ENCODE measurements at places on chromosomes 2 and 18.

- no peak for DNase-seq
These were observed 20.9 kb downstream of the NCK2 start for GRCh38 chr2:105765415-105766299.

DNA sequence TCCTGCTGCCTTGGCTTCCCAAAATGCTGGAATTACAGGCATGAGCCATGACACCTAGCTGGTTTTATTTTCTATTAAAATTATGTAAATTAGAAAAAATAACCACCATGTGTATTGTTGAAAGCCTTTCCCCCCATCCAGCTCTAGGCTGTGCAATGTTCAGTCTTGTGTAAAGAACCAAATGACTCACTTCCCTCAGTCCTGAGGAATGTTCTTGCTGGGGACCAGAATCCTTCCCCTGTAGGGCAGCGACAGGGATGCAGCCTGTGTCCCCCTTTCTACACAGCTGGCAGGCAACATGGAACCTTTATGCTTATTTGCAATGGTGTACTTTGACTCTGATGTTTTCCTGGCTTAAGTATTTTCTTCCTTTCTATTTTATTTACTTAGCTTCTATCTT, 29.4 kb downstream of the AOX1 start:
- DNase-seq, result no peak

DNA sequence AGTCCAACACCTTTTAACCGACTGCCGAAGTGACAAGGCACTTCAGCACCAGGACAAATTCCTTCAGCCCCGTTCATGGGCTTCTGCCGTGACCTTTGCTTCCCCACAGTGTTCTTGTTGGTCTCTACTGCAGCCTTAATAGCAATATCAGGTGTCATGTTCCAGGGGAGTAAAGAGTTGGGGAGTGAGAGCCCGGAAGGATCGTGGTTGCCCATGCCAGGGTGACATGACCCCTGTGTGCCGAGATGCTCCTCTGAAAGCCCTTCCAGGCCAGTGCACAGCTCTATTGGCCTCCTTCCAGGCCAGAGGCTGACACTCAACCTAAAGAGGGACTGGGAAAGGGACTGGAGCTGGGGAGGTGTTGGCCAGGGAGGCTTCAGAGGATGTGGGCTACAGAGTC, 279.2 kb downstream of the CYRIA start:
- DNase-seq, result no peak

DNA sequence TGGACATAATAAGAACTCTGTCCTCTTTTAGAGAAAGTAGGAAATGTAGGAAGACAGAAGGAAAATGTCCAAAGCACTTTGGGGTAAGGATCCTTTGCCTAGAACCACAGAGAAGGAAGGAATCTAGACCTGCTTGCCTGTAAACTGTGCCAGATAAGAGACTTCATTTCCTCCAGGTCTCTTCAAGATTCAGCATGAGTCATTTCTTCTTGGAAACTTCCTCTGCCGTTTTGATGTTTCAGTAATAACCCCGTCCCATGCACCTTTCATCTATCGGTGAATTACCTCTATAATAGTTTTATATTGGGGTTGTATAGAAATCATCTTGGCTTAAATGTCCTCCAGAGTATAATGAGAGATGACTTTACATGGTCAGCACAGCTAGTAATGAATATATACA, 63.2 kb upstream of the LRATD1 start:
- DNase-seq, result no peak

- no peak for DNase-seq
These were observed at the start of gene B3GNT7 for GRCh38 chr2:231395188-231396057. B3GNT7 (plus strand) TSS chr2:231395710; CDS start chr2:231395804, 94 bp downstream.

DNA sequence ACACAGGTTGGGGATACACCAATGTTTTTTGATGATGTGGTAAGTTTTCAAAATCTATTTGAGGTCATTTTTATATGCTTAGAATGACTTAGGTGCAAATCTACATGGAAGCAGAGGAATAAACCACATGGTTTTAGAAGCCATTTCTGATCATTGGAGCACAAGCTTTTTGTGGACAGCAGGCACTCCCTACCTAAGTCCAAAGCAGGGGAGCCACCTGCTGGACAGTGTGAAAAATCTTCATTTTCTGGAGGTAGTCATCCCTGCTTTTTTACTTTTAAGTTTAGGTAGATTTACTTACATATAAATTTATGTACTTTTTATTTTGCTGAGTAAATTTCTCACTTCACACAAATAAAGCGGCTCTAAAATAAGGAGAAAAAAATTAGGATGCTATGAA, 323.2 kb downstream of the PLCL1 start:
- peak; percentile 12 for DNase-seq

- no peak for DNase-seq
These were observed 31.5 kb downstream of the FBXO48 start for GRCh38 chr2:68435615-68436014.

GRCh38 chr2:171237751-171238505, 77.2 kb upstream of the TLK1 start:
- DNase-seq, result no peak

GRCh38 chr2:16320716-16321115, 344.9 kb downstream of the CYRIA start:
- no peak for DNase-seq

GRCh38 chr18:3872641-3873040, 422.7 kb downstream of the TGIF1 start:
- no peak for DNase-seq

DNA sequence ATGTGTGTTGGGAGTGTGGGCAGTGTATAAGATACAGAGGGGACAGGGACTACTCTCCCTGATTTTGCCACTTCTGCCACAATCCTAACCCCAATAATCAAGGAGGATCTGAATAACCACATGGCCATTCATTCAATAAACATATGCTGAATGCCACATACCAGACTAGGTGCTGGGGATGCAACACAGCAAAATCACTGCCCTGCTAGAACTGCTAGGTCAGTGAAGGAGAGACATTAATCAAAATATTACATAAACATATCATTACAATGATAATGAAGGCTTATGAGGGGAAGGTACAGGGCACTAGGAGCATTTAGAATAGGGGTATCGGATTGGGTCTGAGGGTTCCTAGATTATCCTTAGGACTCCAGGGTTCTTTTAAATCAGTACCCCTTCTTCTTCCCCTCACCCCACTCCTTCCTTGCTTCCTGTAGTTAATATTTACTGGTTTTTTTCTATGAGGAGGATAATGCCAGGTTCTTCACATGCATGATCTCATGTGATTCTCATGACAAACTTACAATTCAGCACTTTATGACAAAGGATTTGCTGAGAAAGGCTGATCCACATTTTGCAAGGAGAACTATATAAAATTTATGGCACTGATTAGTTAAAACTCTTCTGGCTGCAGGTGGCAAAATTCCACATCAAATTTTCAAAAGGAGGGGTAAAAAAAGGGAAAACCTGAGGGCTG, 56.4 kb upstream of the PCBP1 start:
- DNase-seq, result no peak

DNA sequence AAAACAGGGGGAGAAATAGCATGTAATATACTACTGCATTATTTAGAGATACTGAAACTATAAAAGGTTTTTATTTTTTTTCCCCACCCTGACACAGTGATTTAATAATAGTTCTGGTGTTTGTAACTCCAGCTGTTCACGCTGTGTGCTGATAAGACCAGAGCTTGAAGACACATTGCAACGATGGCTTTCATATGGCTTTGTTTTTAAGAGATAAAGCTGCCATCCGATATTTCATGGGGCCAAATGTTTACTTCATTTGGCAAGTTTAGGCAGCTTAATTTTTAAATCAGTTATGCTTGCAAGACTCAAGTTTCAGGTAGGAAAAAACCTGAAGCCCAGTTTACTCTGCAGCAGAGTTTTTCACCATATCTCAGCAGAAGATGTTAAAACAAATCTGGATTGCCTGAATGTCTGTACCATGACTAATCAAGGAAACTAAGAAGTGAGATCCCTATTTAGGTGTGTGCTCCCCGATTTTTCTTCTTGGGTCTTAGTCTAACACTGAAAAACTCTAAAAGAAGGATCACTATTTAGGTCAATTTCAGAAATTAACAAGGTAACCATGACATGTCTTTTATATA, 508.6 kb downstream of the PARD3B start:
- DNase-seq, result no peak

DNA sequence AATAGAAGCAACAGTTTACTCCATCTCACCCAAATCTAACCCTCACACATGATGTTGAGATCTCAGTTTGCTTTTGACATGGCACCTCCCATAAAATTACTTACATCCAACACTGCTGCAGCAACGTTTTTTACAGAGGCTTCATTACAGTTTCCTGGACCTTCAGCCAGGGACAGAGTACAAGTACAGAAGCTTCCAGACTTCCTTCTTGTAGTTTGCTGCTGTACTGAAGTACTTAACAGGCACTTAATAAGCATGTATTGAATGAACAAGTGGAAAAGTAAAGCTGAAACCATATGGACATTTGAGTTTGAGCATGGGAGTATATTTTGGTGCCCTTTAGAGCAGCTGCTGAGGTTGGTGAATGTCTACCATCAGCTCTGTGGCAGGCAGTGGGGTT, 514.2 kb downstream of the PTPRM start:
- DNase-seq, result no peak

GRCh38 chr2:65261676-65262075, 34.0 kb downstream of the ACTR2 start:
- no peak for DNase-seq

DNA sequence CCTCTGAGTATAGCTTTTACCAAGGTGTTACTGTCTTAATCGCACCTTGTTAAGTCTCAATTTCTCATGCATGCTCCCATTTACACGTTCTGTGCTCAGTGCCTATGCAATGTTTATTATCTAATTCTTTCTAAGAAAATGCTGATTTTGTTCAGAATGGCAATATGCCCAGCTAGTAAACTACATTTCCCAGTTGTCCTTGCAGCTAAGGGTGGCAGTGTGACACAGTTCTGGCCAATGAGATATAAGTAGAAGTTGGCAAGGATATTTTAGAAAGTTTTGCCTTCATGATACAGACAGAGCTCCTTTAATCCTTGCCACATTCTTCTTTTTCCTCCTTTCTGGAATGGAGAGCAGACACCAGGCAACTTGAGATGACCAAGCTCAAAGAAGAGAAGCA, 45.3 kb downstream of the POLE4 start:
- DNase-seq, result no peak

- DNase-seq, result no peak
These were observed 260.1 kb upstream of the SMIM21 start for GRCh38 chr18:75687626-75688025.

GRCh38 chr2:176085861-176086771, 2.4 kb upstream of the EVX2 start:
- DNase-seq, result no peak

DNA sequence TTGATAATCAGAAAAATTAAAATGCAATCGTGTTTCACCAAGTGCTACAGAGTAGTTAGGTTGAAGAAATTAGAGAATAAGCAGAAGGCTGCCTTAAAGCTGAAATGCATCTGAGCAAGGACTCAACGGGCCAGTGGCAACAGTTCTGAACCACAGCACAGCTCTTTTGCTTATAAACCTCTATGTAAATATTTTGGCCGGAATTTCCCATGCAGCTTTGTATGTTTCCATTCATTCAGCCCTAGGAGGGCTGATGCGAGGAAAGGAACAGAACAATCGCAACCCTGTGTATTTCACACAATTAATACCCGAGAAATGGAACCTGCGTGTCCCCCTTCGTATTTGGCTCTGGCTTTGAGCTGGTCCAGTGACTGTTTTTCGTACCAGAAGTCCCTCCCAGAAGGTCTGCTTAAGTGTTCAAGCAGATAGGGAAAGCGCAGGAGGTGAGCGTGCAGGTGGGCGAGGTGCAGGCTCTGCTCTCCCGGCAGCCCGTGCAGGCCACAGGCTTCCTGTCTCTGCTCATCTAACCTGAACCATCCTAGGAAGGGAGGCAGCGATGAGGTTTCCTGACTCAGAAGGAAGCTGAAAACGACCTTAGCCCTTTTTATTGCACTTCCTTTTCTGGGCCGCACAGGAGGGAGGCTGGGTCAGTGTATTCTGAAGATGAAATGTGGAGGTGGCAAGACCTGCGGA, 67.3 kb downstream of the ASB1 start:
- DNase-seq, result no peak

GRCh38 chr18:78645216-78645615, 334.4 kb upstream of the SALL3 start:
- DNase-seq, result no peak

GRCh38 chr18:66587430-66587829, 16.5 kb downstream of the CDH19 start:
- no peak for DNase-seq

GRCh38 chr2:43642363-43642762, 5.3 kb downstream of the PLEKHH2 start:
- DNase-seq, result no peak

DNA sequence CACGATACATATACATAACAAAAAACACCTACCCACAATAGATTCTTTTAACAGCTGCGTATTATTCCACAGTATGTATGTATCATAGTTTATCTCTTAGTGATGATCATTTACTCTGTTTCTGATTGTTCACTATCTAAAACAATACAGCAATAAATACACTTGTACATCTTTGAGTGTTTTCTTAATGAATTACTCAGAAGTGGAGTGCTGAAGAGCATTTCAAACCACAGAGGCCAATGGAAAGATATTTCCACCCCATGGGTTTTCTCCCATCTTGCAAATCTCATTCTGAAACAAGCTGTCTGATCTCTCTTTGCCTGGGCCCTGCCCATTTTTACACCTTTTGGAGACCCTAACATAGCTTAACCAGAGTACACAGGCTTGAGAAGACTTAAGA, 113.8 kb upstream of the KLF7 start:
- no peak for DNase-seq

DNA sequence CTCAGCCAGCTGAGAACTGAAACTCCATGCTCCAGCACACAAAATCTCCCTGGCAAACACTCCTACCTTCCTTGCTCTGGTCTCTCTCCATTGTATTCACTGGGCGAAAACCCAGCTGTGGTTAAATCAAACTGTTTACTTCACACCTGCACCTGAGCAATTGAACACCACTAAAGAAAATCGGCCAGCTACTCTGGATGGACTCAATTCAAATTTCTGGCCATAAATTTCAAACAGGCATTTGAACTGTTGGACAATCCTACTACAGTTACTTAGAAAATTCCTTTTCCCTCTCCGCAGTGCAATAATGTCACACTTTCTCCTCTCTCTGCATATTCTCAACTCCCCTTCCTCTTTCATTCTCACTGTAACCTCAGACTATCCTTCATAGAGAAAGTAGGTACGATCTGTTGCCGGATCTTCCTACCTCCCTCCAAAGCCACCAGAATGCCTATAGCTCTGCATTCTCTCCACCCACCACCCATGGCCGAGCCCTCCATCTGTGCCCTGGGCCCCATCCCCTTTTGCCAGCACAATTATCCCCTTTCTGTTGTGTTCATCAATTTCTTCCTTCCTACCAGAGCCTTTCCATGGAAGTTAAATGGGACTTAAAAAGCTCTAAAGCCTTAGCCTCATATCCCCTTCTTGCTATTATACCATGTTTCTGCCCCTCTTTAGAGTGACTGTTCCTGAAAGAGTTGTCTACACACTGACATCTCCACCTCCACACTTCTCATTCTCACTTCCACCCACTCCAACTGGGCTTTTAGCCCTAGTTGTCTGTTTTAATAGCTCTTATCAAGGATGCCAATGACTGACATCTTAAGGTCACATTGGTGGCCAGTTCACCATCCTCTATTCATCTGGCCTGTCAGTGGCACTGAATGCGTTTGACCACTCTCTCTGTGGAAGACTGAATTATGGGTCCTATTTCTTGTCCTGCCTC, 127.5 kb upstream of the SLC1A4 start:
- no peak for DNase-seq

Data from stimulated activated CD4-positive, alpha-beta T cell treated with anti-CD3 and anti-CD28 coated beads, Interleukin-1b, Interleukin-23, amount 100 ng/mL, for 1 hour (primary cell).